ENCODE measurements at places on chromosomes 6 and 20. TPM values are rescaled to one million over a fixed set of nuclear protein-coding genes. Genes with fewer than 3 reads are reported as not detected.

GRCh38 chr6:67663105-67663895 lies 971.8 kb upstream of the ADGRB3 start:
- no peak for DNase-seq

GRCh38 chr20:3813848-3814581 lies 6.3 kb upstream of the AP5S1 start:
- no peak for DNase-seq

The TTK gene
- 2.2 TPM for total RNA-seq

The ZSCAN16 gene
- total RNA-seq: 19.5 TPM

The SLC13A3 gene
- total RNA-seq: 0.48 TPM

The ME1 gene
- total RNA-seq: 6.0 TPM
